ENCODE measurements at places on chromosomes 12 and 14.

DNA sequence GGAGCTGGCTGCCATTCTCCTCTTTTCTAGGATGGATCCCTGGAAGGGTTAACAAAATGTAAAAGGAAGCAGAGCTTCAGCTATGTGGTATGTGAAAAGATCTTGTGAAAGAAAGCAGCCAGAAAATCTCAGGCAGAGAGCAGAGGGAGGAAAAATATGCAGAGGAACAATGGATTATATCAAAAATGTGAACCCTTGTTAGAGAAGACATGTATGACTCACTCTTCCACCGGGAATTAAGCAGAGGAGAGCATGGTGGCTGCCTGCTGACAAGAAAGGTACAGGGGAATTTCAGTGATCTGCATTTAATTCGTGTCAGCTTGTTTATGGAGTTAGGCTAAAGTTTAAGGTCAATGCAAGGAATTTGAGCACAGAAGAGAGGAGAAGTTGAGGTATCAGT is 46.3 kb downstream of the KCNA1 start:
- DNase-seq, result no peak

DNA sequence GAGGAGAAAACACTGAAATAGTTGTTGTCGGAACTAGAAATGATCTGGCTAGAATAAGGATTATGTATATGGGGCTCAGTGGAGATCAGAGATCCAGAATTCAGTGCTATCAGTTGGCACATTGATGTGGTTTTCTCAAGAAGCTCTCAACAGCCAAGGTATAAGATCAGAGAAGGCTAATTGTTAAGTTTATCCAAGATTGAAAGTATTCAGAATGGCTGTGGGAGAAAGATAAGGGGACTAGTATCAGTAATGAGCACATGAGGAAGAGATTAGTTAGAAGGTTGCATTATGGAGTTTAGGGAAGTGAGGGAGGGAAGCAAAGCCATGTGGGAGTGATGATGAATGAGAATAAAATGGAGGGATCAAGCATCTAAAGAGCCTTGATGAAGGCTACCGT is 128.1 kb upstream of the MIS18BP1 start:
- no peak for DNase-seq

DNA sequence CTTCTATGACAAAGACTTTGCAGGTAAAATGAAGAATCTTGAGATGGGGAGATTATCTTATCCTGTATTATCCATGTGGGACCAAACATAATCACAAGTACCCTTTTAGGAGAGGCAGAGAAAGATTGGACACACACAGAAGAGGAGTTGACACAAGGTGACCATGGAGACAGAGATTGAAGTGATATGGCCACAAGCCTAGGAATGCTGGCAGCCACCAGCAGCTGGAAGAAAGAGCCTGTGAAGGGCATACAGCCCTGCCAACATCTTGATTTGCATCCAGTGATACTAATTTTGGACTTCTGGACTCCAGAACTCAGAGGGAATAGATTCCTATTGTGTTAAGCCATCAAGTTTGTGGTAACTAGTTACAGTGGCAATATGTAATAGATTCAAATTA is 78.1 kb downstream of the RPS29 start:
- DNase-seq, result no peak

DNA sequence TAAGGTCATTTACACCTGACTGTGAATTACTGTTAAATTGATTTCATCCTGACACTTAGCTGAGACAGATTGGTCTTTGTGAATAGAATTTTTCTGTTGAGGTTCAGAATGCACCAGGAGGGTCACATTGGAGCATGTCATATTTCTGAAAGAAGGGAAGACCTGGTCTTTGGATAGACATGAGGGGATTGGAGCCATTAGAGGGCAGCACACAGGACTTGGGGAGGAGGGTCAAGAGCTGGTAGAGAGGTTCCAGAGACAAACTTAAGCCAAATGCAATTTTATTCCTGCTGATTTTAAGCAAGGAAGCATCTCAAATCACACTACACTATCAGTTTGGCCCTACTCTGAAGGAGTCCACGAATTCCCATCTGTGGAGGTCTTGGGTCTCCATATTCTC is 41.1 kb downstream of the GUCY2C start:
- no peak for DNase-seq

DNA sequence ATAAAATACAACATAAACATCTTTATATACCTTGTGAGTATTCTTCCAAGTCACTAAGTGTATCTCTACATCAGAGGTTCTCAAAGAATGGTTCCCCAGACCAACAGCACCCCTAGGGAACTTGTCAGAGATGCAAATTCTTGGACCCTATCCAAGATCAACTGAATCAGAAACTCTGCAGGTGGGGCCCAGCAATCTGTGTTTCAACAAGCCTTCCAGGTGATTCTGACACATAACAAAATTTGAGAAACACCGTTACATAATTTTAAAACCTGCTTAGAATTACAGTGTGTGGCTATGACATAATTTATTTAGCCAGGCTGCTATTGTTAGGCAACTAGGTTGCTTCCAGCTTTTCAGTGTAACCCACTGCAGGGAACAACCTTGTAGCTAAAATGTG is 49.8 kb downstream of the NTN4 start:
- DNase-seq, result no peak

DNA sequence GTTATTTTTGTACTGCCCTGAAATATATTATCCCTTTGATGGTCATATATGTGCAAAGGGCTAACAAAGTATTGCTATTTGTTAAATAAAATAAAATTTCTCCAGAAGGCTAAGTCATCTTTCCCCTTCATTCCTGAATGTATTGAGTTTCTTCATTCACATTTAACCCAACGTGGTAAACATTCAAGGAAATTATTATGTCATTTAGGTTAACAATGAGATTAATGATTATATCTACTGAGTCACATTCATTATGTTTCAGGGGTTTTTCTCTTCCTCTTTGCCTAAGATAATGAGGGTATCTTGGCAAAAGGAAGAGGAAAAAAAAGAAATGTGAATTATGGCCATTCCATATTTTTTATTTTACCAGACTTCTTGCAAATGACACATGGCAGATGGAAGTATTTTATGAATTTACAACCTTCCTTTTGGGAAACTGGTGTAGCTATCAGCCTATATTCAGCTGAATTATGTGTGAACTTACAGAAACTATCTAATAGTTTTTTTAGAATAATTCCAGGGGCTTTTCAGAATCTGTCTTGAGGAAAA is 27.2 kb downstream of the TSPAN8 start:
- no peak for DNase-seq

DNA sequence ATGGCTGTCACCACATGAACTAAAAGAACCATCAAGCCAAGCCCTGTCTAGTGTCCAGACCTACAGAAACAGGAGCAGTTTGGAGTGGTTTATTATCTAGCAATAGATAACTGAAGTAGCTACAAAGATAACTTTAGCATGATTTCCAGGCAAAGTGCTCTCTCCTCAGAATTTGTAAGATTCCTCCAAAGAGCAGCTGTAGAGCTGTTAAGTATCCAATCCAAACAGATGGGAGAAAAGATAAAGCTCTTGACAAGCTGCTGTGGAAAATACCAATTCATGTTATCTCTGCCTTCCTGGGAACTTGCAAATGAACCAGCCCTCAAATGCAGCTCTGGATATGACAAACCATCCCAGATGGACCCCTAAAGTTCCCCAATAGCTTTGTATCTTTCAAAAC is 78.9 kb upstream of the RESF1 start:
- DNase-seq, result no peak
